Foreskin keratinocyte (primary cell): ENCODE measurements at places on chromosomes 3 and 15.

DNA sequence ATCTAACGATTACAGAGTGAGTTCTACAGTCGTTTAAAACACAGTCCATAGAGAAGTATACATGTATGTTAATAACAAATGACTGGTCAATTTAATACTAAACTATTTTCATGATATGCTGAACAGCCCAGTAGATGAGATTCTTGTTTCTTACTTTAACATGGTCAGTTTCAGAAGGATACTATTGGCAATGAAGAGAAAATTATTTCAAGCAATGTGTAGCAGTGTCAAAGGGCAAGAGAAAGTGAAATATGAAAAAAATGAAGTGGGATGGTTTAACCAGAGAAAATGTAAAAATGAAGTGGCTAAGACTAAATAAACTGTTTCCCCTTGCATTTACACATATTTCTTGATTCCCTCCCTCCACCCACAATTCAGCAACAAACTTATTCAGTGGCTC is 192.1 kb upstream of the TTC14 start:
- no peak for DNase-seq

DNA sequence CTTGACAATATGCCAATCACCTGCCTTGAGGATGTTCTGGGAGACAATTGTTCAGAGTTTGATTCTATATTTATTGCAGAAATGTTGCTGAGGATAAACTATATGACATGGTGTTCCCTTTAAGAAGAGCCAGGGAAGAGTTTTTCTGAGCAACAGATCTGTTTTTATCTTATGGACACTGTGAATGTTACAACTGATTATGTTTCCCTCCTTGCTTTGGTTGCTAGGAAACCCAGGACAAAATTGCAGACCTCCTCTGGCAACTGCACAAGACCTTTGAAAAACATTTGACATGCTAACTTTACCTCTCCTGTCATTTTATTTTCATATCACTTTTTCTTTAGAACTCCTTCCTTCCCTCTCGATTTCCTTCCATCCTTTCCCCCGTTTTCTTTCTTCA is 8.2 kb upstream of the TM6SF1 start:
- no peak for DNase-seq

- no peak for DNase-seq
These were observed 887 bp downstream of the OXTR start for GRCh38 chr3:8768364-8769087.

DNA sequence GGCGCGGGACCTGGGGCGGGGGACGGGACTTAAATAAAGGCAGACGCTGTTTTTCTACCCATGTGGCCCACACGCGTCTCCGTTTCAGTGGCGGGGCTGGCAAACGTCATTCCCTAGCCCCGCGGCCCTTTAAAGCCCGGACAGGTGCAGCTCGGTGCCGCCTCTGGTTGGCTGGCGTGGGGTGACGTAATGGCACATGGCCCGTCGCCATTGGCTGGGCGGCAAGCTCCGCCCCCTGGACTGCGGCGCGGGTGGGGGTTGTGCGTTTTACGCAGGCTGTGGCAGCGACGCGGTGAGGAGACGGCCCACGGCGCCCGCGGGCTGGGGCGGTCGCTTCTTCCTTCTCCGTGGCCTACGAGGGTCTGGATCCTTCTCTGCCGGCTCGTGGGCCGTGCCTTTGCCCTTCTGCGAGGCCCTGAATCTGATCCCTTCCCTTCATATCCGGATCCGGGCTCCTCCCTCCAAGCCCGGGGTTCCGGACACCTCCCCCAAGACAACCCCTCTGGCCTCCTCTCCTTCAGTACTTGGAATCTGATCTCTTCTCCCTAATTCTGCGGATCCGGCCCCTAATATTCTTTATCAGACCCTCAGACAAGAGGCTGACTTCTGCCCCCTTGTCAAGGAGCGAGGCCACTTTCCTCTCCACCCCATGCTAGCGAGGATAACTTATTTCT is at the start of gene CRELD1:
Gene CRELD1, plus strand, starts transcription at position 274 of the 674 bp plus-strand sequence. CDS start 605 bp downstream, outside the sequence.
- peak; percentile 88 for DNase-seq

- no peak for DNase-seq
These were observed 107.4 kb upstream of the PRICKLE2 start for GRCh38 chr3:64332459-64333350.

- DNase-seq: no peak
These were observed 10.2 kb upstream of the DLG1 start for GRCh38 chr3:197308591-197308990.

- no peak for DNase-seq
These were observed 5.6 kb upstream of the ISLR start for GRCh38 chr15:74167891-74168331.
